Stimulated activated naive B cell treated with anti-CD40 and anti-IgM and Interleukin-4, amounts not matched to agents 10 μg/mL and 1 μg/mL and 100 μg/mL, for 72 hours (primary cell): ENCODE measurements at places on chromosomes 12 and 14.

DNA sequence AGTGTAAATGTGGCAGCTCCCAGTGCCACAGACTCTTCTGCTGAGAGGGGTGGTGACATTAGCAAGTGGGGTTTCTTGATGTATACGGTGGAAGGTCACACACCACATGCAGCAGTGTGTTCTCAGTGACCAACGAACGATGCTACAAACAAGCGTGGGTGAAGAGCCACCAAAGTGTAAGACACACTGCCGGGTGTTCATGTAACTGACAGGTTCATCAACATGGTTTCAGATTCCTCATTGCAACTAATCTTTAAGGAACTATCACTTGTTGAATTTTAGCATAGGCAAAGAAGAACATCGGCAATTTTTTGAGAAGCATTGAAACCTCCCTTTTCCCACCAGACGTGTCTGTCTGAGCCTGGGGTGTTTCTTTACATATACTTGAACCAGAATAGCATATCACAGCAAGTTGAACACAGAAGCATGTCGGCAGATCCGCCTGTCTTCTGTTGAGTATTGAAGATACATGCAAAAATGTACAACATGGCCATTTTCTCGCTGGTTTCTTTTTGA lies 58.8 kb downstream of the PPP2R5C start:
- DNase-seq = peak; percentile 51

GRCh38 chr14:94398536-94398935 lies 10.1 kb upstream of the SERPINA1 start:
- DNase-seq = no peak

DNA sequence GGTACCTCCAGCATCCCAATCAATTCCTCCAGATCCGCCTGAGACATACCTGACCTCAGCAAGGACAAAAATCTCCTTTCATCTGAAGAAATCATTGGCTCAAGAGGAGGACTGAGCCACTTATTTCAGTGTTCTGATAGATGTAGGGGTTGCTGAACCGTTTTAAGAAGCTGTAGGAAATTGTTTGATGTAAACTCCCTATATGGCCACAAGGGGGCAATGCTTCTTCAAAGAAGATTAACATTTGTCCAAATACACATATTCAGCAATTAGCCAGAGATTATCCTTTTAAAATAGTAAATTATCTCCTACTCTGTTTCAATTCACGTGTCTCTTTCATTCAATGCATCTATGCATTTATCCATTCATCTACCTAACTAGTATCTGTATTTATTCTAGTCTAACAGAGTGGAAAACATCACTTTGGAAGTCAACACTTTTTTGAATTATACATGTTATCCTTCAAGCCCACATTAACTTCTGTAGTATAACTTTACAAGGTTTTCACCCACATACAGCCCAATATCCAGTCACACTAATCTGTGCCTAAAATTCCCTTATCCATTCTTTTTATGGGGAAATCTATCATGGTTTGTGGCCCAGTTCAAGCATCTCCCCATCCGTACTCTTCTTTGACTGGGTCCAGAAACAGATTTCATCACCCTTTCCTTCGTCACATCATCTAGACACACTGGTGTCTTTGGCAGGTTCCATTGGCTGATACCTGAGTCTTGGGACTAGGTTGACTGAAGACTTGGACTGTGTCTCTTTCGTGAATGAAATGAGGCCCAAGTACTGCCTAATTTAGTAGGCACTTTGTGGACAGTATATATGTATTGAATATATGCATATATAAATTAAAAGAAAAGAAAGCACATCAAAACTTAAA lies 411.0 kb upstream of the OR4E1 start:
- no peak for DNase-seq

GRCh38 chr12:77724367-77724957 lies 106.2 kb upstream of the NAV3 start:
- no peak for DNase-seq

DNA sequence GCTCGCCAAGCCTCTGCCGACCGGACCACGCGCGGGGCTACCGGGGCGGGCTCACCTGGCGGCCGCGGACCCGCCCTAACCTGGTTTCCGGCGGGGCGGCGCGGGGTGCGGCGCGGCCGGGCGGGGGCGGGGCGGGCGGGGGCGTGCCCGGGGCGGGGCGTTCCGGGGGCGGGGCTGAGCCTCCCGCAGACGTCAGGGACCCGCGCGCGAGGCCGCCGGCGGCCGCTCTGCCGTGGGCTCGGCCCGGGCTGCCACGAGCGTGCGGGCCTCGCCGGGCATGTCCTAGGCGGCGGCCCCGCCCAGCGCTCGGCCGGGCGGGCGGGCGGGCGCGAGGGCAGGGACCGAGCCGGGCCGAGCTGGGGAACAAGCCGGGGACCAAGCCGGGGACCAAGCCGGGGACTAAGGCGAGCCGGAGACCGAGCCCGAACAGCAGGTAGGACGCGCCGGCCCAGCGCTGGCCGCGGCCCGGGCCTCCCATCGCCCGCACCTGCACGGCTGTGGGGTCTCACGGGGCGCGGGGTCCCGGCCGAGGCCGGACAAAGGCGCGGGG lies at the start of gene CEP170B:
Gene CEP170B (plus strand): TSS at position 188 of the 550 bp plus-strand sequence. CDS start 3,183 bp downstream, outside the sequence.
- no peak for DNase-seq

- no peak for DNase-seq
Measured at GRCh38 chr12:110235383-110235782, 45.7 kb upstream of the ATP2A2 start.

DNA sequence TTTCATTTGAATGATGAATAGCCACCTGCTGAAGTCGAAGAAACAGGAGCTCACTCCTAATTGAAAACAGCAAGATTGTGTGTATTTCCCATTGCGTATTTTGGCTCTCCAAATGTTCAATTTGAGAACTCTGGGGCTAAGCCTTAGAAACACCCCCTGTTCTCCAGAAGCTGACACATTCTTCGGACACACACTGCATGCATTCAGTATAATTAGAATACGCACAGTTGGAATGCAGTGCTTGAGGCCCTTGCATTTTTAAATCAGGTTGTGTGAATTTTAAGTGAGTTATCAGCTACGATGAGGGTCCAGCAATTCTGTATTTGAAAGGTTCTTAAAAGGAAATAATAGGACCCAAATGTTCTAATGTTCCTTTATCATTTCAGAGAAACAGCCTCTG lies 103.8 kb downstream of the PRKD1 start:
- DNase-seq = no peak

DNA sequence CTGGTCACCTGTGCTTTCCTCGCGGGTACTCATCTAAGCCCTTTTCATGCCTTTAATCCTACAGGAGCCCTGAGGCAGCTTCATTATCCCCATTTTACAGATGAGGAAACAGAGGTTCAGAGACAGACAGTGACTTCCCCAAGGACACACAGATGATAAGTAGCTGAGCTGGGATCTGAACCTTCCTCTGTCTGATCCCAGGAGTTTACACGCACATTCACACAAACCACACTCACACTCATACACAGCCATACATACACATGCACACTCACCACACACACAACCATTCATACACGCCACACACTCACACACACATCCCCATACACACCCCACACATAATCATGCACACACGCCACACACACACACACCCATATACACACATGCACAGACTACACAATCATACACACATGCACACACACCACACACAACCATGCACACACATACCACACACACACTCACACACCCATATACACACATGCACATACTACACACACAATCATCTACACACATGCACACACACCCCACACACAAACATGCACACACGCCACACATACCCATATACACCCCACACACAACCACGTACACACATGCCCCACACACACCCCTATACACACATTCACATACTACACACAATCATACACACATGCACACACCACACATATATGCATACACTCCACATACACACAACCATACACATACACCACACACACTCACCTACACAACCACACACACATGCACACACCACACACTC lies 2.7 kb downstream of the TMEM119 start:
- no peak for DNase-seq

- no peak for DNase-seq
Measured at GRCh38 chr12:11607313-11608081, 42.0 kb upstream of the ETV6 start.

DNA sequence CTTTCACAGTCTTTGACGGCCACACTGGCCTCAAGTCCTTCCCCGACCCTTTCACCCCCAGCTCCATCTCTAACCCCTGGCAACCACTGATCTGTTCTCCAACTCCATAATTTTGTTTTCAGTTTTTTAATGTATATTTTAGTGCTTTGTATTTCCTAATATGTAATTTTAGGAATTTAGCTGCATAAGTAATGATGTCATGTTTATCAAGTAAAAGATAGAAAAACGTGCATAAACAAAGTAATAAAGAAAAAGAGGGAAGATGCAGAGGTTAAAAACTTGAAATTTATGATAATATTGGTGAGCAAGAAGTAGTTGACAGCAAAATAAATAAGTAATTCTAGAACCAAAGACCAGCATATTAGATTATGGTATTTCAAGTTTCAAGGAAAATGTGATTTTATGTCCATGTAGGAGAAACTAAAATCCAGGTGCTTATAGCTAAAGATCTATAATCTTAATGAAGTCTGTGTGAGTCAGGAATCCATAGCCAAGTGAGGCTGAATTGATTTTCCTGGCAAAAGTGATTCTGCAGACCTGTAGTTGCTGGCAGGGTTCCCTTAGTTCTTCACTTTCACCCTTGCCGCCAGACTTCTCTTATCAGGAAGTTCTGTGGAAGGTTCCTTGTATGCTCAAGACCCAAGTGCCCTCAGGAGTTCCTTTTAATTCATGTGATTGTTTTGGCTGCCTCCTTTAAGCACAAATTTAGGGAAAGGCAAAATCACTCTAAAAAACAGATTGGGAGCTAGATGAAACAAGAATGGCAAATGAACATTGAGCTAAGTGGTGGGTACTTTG lies 24.4 kb downstream of the FBXW8 start:
- DNase-seq = no peak

DNA sequence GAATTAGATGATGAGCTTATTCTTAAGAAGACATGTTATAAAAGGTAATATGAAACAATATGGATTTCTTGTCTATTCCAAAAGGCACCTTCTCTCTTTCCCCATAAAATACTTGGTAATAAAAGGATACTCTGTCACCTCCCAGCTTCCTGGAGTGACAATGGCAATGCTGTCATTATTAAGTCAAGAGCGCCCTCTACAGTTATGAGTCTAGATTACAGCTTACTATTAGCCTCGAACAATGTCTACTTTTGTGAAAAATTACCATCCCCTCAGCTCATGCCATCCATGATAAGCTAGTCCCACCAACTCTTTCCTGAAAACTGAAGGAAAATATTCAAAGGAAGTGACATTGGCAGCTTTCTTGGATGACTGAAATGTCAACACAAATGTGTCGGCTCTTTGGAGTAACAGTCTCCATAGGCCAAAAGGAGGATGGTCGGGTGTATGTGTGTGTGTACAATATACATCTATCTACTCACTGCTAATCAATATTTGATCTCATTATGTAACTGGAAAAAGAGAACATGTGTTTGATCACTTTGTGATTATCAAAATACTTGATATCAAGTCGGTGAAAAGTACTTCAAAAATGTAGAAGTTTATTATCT lies 48.7 kb upstream of the CDKN3 start:
- no peak for DNase-seq

DNA sequence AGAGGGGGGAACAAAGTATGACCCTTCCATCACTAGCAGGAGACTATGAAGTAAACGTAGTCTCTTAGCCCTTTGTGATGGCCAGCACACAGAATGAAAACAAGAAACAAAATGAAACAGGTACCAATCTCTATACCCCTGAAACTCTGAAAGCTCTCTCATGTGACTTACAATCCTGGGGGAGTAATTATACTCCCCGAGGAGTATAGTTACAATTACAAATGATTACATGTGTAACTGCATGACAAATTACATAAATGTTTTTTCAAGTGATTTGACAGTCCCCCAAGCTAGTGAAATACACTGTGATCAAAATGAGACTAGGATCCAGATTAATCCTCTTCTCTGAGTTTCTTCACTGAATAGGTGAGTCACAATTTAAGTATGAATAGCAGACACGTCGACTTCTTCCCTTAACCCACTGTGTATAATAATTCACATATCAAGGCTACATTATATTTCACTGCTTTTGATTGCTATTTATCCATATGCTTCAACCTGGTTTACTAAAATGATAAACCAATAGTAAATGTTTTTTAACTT lies 74.0 kb downstream of the SPTSSA start:
- DNase-seq = no peak

GRCh38 chr12:25054783-25055144 lies 105.9 kb upstream of the BCAT1 start:
- DNase-seq = peak; percentile 56

- DNase-seq = no peak
Measured at GRCh38 chr14:20583908-20584307, 3.9 kb downstream of the RNASE11 start.
